Mucosa of descending colon (tissue), 3 donors: ENCODE measurements at places on chromosomes 2 and 18. TPM values are rescaled to one million over a fixed set of nuclear protein-coding genes. Genes with fewer than 3 reads are reported as not detected.

DNA sequence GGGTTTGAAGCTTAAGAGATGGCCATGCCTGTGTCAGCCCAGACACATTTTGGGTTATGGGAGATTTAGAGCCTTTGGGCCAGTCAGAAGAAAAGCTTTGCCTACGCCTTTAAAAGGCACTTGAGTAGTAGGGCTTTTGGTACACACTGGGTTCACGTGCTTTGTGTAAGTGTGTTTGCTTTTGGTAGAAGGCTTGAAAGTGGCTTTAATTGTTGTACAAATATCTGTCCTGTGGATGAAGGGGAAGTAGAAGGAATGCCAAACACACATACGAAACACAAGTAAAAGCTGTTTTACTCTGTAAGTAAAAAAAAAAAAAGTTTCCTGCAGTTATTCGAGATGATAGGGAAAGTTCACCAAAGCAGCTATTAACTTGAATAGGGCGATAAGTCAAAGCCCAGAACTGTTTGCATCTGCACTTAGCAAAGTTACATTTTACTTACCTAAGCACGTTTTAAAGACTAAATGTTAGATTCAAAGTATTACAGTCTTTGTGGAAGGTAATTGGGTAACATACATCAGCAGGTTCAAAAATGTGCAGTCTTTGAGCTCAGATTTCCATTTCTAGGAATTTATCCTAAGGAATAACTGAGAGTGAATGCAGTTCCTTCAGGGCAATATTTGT lies 75.4 kb downstream of the STK25 start:
- DNase-seq: no peak

Gene CFC1
- total RNA-seq: 0.92 TPM

Gene SKOR2
- not detected for total RNA-seq

Gene RND3
- total RNA-seq: 42.2 TPM

Gene DIS3L2
- 43.0 TPM for total RNA-seq

Gene C2orf78
- total RNA-seq: not detected

DNA sequence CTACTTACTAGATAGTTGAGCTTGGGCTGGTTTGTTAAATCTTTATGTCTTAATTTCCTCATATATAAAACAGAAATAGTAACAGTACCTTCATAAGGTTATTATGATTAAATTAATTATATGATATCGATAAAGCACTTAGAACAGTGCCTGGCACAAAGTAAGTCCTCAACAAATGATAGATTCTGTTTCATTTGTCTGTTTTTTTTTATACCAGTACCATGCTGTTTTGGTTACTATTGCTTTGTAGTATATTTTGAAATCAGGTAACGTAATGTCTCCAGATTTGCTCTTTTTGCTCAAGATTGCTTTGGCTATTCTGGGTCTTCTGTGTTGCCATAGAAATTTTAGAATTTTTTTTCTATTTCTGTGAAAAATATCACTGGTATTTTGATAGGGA lies 66.3 kb downstream of the DYM start:
- no peak for DNase-seq

DNA sequence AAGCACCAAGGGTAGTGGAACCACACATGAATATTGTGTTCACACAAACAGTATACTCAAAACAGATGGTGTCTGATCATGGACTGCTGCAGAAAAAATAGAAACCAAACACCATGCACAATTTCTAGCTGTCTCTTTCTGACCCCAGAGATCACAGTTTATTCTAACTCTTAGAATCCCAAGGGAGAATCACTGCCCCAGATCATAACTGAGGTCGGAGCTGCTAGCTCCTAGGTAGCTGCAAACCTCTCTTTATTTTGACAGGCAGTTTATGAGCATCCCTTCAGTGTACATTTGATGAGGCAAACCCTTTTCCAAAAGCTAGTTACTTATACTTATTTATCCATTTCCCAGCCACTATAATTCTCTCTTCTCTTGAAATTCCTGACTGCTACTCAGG lies 439.1 kb upstream of the HNMT start:
- no peak for DNase-seq

DNA sequence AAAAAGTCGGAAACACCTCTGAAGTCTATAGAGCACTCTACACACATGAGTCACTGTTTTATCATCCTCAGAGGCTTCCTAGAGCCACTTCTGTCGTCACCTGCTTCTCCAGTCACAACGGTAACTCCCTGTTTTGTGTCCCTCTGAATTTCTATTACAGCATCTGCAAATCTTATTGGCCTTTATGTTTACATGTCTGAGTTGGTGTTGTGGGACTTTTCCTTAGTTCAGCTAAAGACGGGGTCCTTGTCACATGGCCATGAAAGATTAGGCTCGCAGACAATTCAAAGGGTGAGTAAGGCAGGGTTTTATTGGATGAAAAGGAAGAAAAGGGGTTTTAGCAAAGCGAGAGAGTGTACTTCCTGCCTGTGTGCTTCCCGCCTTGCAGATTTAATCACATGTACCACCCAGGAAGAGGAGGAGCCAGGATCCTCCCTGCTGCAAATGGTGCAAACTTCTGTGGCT lies 185.6 kb downstream of the LPIN1 start:
- DNase-seq: no peak

Gene ZNF512
- total RNA-seq: 37.8 TPM

- DNase-seq: no peak
Observed at GRCh38 chr2:202491514-202491913, 115.4 kb downstream of the BMPR2 start.

- no peak for DNase-seq
Observed at GRCh38 chr2:144529841-144530240, 9.9 kb upstream of the ZEB2 start.

- DNase-seq: peak; percentile 19
Observed at GRCh38 chr18:76823587-76824011, 1.2 kb downstream of the ZNF236 start.

DNA sequence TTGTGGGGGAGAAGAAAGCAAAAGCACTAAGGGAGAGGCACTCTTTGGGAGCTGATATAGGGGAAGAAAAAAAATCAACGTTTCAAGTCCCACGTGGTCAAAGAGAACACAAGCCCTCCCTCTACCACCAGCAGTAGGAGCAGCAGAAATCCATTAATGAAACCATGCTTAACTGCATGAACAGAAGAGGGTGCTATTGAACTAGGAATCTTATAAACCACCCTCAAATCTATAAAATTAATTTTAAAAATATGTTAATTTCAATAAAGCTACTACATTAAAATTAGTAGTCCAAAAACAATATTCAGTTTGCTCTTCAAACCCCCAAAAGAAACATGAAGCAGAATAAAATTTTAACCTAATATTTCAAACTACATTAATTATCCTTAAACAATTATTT lies 147.8 kb downstream of the TMEM18 start:
- DNase-seq: no peak

GRCh38 chr18:44054514-44054913 lies 626.2 kb upstream of the SETBP1 start:
- DNase-seq: no peak

Gene SLC16A14
- 3.4 TPM for total RNA-seq

Gene ANO7
- 83.5 TPM for total RNA-seq

- DNase-seq: no peak
Observed at GRCh38 chr2:144475044-144475443, 44.9 kb downstream of the ZEB2 start.

GRCh38 chr2:3117650-3118216 lies 259.9 kb downstream of the EIPR1 start:
- no peak for DNase-seq

DNA sequence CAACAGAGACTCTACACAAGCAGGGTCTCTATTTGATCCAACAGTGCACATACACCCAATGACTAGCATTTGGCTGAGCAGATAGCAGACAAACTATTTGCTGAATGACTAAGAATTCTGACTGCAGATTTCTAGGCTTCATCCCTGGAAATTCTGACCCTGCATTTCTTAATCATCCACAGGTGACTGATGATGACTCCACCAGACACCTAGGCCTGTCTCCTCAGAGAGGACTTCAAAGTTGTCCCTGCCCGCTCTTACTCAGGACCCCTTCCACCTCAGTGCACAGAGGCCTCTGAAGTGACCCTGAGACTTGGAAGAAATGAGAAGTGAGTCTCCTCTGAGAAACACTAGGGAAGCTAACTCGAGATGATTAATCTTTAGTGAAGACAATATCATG lies 51.3 kb downstream of the SEPTIN10 start:
- no peak for DNase-seq

DNA sequence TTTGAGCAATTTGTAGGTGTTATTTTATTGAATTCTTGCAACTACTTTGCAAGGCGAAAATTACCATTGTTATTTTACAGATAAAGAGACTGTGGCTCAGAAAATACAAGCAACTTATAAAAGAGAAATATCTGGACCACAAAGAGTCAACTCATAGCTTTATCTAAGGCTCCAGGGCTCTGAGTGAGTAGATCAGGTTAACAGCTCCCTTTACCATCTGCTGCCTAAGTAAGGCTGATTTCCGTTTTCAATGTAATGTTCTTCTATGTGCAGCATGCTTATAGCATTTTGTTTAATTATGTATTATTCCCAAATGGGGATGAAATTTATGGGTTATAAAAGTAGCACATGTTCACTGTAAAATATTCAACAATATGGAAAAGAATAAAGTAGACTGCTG lies 299.1 kb upstream of the TNP1 start:
- no peak for DNase-seq

DNA sequence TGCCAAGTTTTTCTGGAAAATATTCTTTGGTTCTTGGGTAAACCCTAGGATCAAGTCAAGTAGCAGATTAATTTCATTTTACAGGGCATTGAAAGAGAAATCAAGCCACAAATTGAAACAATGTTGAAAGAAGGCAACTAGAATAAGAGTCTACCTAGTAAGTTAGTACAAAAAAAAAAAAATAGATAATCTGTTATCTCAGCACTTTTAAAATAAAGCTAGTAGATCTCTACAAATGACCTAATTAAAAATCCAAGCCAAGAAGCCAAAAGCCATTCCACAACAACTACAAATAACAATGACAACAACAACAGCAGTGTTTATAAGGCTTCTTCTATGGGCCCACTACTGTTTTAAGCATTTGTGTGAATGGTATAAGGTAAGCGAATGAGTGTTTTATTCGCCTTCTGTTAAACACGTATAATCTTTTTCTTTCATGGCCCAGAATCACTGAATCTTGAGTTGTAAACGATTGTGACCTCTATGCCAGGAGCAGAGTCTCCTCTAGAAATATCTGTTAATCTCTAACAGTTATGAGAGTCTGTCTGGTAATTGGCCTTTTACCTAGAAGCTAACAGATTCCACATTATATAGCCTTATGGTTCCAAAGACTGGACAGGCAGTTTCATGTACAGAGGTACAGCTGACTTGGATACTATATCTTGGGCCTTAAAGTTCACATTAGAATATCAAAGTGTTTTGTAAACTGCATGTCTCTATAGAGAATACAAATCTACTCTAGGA lies 28.6 kb upstream of the CUL3 start:
- DNase-seq: no peak

DNA sequence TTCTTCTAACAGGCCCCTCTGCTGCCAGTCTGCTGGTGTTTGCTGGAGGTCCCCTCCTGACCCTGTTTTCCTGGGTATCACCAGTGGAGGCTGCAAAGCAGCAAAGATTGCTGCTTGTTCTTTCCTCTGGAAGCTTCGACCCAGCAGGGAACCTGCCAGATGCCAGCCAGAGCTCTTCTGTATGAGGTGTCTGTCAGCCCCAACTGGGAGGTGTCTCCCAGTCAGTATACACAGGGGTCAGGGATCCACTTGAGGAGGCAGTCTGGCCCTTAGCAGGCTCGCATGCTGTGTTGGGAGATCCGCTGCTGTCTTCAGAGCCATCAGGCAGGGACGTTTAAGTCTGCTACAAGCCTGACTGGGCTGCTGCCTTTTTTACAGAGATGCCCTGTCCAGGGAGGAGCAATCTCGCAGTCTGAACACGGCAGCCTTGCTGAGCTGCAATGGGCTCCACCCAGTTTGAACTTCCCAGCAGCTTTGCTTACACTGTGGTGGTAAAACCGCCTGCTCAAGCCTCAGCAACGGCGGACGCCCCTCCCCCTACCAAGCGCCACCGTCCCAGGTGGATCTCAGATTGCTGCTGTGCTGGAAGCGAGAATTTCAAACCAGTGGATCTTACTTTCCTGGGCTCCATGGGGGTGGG lies 29.9 kb downstream of the CHCHD5 start:
- peak; percentile 57 for DNase-seq

Gene ARPC2
- 322 TPM for total RNA-seq

DNA sequence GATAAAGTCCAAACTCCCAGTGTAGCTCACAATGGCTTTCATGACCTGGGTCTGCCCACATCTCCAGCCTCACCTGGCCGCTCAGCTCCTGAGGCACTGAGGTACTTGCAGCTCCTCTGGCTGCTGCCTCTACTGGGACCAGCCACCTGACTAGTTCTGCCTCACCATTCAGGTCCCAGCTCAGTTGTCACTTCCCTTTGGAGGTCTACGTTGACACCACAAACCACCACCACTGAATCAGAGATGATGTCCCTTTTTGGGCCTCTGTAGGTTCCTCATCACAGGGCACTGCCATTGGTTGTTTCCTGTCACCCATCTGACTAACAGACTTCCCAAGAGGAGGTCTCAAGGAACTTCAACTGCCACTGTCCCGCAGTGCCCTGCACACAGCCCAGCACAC lies 21.2 kb downstream of the SPP2 start:
- DNase-seq: no peak

DNA sequence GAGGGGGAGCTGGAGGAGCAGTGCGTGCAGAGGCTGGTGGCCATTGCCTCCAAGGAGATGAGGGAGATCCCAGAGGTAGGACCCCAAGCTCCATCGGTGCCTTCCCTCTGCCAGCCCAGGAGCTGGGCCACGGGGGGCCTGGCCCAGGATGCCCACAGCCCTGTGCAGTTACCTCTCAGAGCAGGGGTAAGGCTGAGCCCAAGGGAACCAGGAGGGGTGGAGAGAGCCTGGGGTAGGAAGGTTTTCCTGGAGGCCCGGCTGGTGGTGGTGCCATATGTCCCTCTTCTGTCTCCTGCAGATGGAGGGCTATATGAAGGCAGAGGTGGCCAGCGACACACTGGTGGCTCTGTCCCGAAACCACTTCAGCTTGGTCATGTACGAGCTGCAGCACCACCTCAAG lies 11.4 kb downstream of the MROH2A start:
- no peak for DNase-seq

DNA sequence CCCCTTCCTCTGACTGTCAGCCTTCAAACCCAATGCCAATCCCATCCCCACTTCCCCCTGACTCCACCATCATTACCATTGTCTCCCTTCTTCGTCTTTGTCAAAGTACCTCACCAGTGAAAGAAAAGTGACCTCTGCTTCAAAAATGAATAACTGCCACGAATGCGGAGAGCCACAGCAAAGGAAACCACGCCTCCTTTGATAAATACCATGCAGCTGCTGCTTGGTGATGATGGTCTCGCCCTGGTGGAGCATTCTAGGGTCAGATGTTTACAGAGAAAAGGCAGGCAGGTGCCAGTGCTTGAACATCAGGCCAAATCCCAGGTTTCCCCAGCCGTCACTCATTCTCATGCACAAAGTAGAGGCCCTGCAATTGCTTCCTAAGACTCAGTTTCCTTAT lies 162.2 kb downstream of the BCL11A start:
- no peak for DNase-seq

Gene GIGYF2
- total RNA-seq: 57.8 TPM

Gene OR6B2
- not detected for total RNA-seq

Gene MREG
- total RNA-seq: 5.7 TPM

DNA sequence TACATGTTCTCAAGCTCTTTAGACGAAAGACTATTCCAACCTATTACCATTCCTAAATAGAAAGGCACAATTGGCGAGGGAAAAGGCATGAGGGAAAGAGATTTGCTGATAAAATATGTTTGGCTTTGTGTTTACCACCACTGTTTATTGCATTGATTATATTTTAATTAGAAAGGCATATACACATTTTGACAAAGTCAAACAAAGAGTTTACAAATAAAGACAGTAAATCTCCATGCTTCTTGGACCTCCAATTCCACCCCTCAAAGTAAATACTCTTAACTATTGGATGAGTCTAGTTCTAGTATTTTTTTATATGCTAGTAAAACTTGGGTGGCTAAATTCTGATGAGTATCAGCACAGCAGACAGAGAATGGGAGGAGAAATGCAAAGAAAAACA lies 521.4 kb downstream of the FBXO15 start:
- no peak for DNase-seq

Gene IL36RN
- total RNA-seq: not detected
